CD4-positive, CD25-positive, alpha-beta regulatory T cell (primary cell): ENCODE measurements at places on chromosomes 11 and 22. TPM values are rescaled to one million over a fixed set of nuclear protein-coding genes. Genes with fewer than 3 reads are reported as not detected.

OR5P2 gene
- total RNA-seq: not detected

KCNJ1 gene
- total RNA-seq: not detected

ENTHD1 gene
- total RNA-seq: not detected

MRGPRE gene
- not detected for total RNA-seq

AQP11 gene
- not detected for total RNA-seq

DNA sequence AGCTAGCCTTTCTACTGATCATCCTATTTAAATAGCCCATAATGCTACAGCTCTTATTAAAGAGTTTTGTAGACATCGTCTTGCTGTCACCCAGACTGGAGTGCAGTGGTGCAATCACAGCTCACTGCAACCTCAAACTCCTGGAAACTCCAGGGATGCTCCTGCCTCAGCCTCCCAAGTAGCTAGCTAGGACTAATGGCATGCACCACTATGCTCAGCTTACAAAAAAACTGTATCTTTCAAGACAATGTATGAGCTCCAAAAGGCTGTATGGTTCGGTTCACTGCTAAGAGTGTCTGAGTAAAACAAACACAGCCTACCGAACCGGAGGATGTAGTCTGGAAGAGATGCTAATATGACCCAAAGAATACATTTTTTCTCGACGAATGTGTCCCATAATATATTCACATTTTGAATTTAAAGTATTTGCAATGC, 2.6 kb downstream of the TAF1D start:
- DNase-seq: no peak

- peak; percentile 42 for DNase-seq
Measured at GRCh38 chr11:2186669-2187279, 15.2 kb upstream of the TH start.

DNA sequence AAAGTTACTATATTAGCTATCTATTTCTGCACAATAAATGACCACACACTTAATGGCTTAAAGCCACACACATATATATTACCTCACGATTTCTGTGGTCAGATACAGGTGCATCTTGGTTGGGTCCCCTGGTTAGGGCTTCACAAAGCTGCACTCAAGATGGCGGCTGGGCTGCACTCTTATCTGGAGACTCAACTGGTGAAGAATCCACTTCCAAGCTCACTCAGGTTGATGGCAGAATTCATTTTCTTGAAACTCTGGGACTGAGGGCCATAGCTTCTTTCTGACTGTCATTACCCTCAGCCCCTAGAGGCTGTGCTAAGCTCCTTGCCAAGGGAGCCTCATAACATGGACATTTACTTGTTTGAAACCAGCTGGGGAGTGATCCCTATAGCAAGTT, 5.1 kb upstream of the MS4A10 start:
- DNase-seq: no peak

GRCh38 chr11:37984991-37985390, 1387.0 kb upstream of the RAG2 start:
- no peak for DNase-seq

- peak; percentile 48 for DNase-seq
Measured at GRCh38 chr11:128716661-128717210, 22.9 kb downstream of the FLI1 start.

DNA sequence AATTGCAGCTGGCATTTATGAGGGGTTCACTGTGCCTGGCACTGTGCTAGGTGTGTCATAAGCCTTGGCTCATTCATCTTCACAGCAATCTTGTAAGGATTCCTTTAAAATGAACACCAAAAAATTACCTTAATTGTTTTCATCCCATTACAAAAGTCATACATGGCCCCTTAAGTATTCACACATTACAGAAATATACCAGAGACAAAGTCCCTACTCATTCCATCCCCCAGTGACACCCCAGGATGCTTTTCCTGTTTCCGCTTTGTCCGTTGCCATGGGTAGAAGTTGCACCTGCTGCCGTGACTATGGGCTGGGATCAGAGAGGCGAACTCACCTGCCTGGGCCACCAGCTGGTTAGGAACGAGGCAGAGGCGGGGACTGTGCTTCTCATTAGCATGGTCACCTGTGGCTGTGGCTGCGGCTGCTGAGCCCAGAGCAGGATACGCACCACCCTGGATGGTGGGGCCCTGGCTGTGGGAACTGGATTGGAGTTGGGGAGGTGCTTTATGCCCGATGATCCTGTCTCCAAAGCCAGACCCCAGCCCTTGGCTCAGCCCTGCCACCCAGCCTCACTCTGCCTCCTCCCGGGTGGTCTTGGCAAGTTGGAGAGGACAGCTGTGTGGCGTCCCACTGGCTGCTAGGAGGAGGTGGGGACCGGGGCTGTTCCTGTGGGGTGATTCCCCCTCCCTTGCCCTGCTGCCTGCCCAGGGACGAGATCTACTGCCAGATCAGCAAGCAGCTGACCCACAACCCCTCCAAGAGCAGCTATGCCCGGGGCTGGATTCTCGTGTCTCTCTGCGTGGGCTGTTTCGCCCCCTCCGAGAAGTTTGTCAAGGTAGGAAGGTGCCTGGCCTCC, 60.8 kb downstream of the MYO7A start:
- DNase-seq: no peak

DNA sequence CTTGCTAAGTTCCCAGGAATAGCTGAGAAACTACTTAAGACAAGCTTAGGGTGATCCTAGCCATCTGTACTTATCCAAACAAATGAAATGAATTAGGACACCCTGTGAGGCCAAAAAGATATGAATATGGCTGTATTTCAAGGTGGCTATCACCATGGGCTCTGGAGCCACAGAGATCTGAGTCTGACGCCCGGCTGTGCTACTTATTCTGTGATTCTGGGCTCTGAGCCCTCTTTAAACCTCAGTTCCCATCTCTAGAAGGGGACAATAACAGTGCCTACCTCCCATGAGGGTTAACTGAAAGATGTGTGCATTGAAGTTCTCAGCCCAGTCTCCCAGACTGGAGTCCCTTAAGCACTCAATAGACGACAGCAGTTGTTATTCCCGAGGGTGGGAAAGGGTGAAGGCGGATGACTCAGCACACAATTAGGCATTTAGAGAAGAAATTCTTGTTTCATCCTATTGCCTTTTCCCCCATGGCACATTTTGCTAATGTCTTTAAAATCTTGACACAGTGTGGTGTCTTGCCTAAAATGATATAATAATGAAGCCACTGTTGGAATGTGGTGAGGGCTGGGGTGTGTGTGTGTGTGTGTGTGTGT, 132.5 kb downstream of the ADAMTS15 start:
- DNase-seq: no peak

GRCh38 chr22:27699383-27700019, 102.1 kb downstream of the MN1 start:
- no peak for DNase-seq

DNA sequence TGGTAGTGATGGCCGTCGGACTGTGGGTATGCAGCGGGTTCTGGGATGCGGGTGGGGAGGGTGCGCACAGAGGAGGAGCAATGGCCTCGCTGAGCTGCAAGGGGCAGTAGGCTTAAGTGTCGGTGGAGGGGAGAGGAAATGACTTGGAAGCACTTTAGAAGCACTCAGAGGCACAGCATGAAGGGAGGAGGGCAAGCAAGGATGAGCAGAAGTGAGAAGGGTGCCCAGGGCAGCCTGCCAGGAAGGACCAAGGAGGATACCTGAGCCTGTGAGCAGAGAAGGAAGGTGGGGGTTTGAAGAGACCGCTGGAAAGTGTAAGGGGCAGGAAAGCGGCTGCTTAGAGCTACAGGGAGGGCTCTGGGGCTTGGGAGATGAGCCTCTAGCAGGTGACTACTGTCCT, 330 bp downstream of the SLC5A1 start:
- DNase-seq: no peak

DNA sequence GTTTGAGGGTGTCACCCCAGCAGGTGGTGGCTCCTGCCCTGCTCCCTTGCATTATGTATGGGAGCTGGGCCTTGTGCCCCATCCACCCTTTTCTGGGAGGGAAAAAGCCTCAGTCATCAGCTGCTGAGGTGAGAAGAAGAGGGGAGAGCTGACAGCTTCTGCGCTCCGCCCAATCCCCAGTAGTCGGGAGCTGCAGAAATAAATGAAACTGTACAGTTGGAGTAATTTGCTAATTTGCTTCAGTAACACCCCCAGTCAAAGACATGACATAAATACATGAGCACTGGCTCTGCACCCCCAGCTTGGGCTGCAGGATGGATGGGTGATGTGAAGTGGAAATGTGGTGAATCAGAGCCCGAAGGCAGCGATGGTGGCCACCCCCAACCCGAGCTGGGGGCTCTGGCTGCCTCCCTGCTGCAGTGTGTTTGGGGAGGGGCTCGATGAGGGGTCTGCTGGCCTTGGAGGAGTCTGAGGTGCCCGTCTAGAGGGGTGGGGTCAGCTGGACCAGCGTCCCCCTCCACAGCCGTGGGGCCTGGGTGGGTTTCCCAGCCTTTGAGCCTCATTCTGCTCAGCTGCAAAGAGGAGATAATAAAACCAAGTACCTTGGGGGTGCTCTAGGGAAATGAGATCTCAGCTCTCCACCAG, 59.2 kb downstream of the MPPED1 start:
- DNase-seq: no peak

DNA sequence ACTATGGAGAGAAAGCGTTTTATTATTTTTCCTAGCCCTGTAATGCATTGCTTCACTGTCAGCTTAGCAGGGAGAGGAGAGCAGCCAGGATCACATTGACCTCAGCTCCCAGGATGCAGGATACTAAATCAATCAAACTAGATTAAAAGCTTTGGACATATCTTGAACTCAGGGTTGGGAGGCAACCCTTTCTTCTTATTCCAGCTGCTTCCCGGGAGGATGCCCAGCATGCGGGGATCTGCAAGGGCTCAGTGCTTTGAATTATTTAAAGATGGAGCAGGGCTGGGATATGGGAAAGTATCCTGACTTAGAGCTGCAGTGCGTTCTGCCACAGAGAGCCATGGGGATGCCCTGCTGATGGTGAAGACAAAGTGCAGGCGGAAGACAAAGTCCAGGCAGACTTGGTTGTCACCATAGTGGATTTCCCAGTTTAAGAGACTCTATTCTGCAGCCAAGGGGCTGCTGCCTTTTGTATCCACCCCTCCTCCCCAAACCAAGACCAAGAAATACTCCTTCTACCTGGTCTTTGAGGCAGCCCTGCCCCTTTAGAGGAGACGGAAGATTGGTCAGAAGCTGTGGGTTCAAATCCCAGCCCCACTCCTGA, 1035.0 kb downstream of the TBC1D22A start:
- no peak for DNase-seq

DNA sequence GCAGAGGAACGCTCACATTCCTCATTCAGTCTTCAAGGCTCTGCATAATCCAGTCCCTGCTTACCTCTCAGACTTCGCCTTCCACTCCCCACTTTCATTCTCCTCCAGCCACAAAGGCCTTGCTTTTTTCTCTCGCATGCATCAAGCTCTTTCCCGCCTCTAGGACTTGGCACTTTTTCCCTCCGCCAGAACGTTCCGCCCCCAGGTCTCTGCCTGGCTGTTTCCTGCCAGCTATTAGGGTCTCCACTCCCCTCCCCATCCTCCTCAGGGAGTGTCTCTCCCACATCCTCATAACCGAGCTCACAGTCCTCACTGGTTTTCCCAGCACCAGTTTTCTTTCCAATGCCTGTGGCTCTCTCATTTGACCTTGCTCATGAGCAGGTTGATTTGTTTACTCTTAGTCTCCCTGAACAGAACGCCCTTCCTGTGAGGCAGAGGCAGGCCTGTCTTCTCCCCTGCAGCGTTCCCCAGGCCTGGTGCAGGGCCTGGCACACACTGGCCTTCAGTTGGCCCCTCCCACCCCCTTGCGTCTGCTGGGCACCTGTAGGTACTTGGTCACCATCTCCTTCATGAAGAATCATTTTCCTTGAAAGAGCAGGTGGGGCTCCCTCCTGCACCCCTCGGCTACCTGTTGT, 75.2 kb downstream of the RTL6 start:
- no peak for DNase-seq
